ENCODE measurements at places on chromosomes 2 and 18.

DNA sequence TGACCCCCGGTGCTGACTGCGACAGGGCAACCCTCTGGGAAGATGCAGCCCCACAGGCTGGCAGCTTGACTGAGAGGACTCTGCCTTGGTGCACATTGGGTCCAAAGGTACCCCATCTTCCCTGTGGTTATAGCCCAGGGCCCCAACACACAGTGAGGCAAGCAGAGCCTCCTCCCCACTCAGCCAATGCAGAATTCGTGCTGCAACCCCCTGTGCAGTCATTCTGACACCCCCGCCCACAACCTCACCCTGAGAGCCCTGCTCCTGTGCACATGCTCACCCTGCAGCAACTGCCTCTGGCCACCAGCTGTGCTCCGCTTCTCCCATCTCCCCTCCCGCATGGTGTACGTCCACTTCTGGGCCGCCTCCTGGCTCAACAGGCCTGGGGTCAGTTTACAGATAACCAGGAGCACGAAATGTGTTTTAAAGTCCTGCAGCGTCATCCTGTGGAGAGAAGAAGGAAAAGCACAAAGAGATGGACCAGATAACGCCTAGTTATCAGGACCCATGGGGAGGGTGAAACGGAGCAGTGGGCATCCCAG, 24.4 kb downstream of the CAPN14 start:
- DNase-seq, result no peak

GRCh38 chr2:204715361-204715760, 170.1 kb downstream of the PARD3B start:
- DNase-seq, result no peak

DNA sequence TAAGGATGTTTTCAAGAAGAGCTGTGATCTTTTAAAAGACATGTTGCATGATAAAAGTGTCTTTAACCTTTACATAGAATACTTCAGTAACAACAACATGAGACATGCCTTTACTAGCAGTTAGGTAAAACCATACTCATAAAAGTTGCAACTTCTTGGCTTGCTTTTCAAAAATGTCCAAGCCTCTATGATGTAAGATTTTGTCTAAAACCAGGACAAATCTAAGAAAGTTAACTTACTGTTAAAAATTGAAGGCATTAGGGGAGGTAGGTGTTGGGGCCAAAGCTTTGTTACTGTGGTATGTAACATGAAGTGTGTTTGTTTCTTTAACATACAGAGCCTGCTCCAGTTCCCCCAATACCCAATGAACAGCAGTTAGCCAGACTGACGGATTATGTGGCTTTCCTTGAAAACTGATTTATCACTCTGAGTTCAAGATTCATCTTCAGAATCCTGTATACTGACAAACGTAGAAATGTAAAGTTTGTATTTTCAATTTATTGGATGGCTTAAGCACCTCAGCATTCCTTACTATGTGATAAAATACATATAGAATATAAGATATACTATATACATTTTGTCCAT, 11.7 kb downstream of the COPS8 start:
- no peak for DNase-seq

- DNase-seq, result no peak
Measured at GRCh38 chr2:232505856-232506255, 14.3 kb upstream of the PRSS56 start.

- no peak for DNase-seq
Measured at GRCh38 chr2:184199274-184199673, 399.1 kb upstream of the ZNF804A start.

DNA sequence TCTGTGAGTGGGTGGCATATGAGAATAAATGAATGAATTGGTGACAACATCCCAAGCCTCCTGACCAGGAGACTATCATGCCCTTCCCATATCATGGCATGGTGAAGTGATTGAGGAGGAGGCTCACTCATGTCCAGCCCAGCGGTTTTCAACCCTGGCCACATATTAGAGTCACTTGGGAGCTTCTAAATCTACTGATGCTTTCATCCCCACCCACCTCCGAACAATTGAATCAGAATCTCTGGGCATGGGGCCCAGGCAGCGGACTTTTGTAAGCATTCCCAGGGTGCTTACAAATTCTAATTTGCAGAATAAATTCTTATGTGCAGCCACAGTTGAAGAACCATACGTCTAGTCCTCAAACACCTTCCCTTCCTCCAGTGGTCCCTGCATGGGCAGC, 81.7 kb upstream of the SEC11C start:
- DNase-seq, result no peak
